ENCODE measurements at places on chromosomes 16 and 17.
A peak's percentile ranks its signal among the peaks of the same experiment; 100 is the strongest.

DNA sequence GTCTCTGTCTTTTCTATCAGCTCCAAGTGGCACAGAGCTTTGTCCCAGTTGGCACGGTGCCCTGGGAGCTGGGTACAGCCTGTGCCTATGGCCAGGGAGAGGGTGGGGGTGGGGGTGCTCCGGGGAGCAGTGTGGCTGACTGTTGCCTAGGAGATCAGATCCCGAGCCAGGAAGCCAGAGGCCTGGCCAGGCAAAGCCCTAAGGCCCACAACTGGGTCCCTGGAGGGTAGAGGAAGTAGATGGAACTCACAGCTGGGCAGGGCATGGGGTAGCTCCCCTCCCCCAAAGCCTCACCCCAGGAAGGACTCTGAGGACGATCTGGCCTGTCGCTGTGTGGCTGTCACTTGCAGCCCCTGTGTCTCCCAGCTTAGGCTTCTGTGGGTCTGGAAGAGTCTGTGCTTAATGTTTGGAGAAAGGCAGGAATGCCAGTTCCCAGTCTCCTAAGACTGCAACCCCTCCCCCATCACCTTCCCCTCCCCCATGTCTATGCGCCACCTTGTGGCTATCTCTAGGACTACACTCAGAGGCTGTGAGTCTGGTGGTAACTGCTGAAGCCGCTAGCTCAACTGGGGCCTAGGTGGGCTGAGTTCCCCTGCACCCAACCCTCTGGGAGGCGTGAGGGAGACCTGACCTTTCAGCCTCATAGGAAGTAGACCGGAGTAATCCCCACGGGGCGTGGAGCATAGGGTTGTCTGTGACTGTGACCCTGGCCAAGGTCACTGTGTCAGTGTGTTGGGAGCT is 12.6 kb downstream of the THRA start:
- DNase-seq: peak; percentile 58

GRCh38 chr17:77961741-77962140 is 3.2 kb downstream of the TNRC6C start:
- no peak for DNase-seq

DNA sequence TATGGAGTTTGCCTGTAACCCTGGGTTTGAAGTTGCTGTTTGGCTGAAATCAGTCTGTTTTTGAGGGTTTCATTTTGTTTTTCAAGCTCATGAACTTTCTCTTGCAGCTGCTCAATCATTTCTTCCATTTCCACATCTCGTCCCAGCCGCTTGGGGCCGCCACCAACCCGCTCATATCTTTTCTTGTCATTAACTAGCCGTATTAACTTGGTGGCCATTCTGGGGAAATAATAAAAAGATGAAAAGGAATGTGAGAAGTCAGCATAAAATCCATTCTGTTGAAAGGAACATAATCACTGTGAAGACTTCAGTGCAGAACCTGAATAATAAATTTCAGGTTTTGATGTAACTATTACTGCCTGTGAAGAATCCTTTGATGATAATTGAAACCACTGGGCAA is 11.5 kb downstream of the RPGRIP1L start:
- DNase-seq: no peak

- no peak for DNase-seq
Measured at GRCh38 chr17:34713687-34714086, 134.3 kb downstream of the TMEM132E start.

- no peak for DNase-seq
Measured at GRCh38 chr17:35791681-35792350, 3.6 kb downstream of the MMP28 start.

DNA sequence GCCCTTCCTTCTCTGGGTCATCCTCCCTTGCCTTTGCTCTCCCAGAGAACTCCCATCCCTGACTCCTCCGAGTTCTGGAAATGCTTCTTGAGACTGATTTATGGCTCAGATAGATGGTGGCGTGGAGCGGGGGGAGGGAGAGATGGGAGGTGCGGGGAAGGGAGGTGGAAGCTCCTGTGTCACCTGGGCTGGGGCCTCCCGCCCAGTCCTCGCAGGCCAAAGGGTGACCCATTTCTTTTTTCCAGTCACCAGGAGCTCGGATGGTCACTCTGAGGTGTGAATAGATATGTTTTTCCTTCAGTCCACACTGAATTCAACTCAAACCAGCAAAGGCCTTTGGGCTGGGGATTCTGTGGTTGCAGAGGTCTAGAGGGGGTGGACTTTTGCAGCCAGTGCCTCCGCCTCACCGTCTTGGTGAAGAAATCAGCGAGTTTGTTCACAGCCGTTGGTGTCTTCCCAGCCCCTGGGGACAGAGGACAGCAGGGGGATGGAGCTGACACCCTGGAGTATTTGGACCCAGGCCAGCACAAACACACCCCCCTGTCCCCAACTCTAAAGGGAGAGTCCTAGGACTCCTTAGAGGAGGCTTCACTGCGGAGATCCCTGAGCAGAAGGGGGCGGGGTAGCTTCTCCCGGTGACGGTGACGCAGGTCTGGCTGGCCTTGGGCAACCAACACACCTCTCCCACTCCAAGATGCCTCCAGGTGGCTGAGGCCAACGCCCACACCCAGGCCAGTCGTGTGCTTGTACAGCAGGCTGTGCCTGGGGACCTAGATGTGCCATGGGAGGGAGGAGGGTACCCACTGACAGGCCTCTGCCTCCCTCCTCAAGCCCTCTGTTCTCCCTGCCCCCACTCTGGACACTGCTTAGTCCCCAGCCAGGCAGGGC is 80.6 kb downstream of the AMFR start:
- DNase-seq: no peak

- DNase-seq: no peak
Measured at GRCh38 chr16:82713778-82714177, 87.0 kb downstream of the CDH13 start.

- DNase-seq: no peak
Measured at GRCh38 chr17:12955521-12955920, 62.3 kb downstream of the ELAC2 start.

DNA sequence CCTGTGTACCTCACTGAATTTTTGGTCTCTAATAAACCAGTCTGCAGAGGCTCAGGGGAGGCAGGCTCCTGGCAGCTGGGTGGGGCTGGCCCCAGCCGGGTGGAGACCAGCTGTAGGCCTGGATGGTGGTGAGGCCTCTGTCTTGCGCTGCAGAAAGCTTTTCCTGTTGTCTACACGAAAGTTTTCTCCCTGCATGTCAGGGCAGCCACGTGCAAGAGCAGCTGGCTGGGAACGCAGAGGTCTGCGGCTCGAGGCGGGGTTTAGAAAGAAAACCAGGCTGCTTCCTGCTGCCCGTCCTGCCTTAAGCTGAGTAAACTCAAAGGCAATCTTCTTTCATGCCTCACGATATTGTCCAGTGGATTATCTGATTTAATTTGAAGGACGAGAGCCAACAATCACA is 2.4 kb downstream of the SERPINF1 start:
- peak; percentile 27 for DNase-seq

GRCh38 chr16:15635926-15636325 is 7.0 kb downstream of the MARF1 start:
- DNase-seq: no peak

DNA sequence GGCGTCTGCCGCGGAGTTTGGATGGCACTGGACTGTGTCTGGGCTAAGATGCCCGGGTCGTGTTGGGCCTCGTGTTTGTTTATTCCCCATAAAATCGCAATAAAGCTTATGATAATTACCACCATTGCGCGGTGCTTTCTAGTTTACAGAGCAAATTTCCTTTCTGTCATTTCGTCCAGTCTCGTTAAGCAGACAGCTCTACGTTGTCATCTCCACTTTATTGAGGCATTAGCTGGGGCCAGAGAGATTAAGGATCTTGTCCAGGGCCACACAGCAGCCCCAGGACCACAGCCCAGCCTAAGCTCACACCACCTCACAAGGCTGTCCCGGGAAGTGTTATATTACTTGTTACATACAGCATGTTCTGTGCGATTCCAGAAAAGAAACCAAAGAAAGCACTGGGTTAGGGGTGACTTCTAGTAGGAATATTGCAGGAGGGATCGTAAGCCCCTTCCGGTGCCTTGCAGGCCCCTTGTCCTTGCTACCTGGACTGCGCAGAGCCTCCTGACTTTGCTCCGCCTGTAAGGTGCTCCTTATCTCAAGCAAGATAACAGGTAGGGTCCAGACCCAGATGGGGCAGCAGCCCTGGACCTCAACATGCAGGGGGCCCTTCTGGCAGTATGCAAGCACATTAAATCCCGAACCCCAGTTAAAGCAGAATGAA is 6.3 kb downstream of the NOS2 start:
- no peak for DNase-seq

GRCh38 chr16:12324152-12324551 is 347.6 kb downstream of the SNX29 start:
- DNase-seq: no peak

DNA sequence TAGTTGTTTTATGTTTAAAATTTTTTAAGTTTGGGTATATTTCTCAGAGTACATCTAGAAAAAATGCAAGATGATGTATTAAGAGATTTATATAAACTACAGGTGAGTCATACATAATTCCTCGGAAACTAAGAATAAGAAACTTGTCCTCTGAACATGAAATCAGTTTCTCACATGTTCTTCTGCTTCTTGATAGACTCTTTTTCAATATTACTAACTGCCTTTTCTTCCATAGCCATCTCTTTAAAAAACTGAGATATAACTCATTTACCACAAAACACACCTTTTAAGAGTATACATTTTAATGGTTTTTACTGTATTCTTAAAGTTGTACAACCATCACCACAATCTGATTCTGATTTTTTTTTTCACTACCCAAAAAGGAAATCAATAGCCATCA is 238.4 kb upstream of the AXIN2 start:
- DNase-seq: no peak

DNA sequence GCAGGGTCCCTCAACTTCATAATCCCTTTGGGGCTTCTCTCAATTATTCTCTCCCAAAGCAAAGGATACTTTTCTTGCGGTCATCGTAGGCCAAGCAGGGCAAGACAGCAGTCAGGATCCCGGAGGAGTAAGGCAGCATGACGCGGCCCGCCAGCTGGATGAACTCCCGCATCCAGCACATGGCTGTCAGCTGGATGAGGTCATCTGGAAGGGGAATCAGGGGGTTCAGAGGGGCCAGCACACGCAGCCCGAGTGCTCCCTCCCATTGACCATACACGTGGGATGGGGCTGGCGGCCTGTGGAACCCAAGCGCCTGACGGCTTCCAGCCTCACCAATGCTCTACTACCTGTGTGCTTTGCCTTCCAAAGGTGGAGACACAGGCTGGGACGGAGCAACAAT is 19.2 kb downstream of the VAC14 start:
- DNase-seq: no peak

GRCh38 chr17:80891397-80892018 is 100.1 kb upstream of the CHMP6 start:
- DNase-seq: peak; percentile 85

DNA sequence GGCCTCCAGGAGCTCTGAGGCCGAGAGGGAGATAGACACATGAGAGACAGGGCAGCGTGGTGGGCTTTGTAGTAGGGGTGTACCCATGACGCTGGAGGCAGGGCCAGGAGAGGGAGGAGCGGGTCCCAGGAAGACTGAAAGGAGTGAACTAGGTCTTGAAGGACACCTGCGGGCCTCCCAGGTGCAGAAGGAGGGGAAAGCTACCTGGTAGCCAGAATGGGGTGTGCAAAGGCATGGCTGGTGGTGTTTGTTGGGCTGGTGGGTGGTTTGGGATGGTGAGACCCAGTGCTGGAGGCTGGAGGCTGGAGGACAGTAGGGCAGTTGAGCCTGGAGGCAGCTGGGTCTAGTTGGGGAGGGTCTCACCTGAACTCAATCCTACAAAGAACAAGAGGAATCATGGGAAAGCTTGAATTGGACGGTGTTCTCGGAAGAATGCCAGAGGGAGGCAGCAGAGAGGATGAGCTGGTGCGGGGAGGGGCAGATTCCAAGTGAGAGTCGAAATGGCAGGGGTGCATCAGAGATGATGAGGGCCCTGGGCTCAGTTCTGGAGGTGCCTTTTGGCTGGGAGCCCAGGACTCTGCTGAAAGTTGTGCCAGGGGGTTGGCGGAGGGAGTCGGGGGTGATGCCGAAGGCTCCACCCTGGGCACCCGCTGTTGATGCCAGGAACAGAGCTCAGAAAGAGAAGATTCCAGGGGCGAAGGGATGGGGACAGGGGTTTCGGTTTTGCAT is 21.2 kb downstream of the C1QTNF1 start:
- no peak for DNase-seq

DNA sequence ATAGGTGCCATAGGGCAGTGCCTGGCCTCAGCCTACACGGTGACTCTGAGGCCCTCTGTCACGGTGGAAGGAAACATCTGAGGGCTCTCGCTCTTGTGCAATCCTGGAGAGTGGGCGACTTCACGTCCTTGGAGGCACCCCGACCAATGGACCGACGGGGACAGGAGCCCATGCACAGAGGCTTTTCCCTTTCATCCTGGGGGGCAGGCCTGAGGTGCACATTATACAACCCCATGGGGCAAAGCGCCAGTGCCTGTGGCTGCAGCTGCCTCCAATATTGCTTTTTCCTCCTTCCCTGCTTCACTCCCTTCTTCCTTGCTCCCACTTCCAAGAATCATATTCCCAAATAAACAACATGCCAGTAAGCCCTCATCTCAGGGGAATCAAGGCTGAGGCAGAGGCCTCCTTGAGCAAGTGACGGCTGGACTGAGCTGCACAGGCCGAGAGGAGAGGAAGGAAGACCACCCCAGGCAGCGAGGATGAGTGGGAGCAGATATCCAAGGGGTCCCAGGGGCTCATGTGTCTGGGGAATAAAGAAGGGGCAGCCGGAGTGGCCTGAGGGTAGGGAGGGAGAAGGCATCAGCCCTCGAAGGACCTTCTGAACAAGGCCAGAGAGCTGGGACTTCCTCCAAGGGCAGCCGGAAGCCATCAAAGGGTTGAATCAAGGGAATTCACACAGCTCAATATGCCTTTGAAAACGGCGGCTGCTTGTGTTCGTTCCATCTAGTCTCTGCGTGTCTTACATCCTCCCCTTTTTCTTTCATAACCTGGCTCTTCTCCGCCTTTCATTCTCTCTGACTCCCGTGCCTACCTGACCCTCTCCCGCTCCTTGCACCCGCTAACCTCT is 42.6 kb upstream of the RPL38 start:
- no peak for DNase-seq

DNA sequence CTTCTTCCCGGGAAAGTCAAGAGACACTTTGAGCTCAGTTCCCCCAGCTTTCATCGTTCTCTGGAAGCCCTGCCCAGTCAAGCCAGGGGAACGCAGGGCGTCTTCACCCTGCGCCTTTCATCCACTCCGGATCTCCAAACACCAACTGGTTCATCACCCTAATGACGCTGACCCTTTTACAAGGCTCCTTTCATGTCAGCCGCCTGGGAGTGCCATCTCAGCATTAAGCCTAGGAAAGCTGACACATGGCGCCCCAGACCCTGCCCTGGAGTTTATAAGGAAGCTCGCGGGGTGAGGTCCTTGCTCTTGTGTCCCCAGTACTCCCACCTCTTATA is 594 bp upstream of the DNAJC7 start:
- DNase-seq: no peak

- DNase-seq: no peak
Measured at GRCh38 chr17:79183293-79184158, 108.9 kb downstream of the ENGASE start.

- DNase-seq: no peak
Measured at GRCh38 chr16:83552228-83552627, 255.6 kb upstream of the HSBP1 start.

DNA sequence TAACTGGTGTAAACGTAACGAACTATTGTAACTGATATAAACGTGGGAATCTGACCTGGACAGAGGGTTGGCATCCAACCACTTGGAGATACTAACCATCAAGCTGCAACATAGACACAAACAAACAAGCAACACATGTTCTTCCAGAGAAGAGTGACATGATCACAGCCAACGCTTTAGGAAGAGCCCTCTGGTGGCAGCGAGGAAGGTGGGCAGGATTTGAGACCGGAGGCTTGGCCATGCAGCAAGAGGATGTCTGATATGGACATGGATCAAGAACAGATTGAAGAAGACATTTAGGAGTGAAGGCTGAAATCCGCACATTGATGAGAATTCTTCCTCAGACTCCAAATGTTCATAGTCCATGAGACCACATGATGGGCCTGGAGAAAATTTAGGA is 40.3 kb upstream of the TNRC6A start:
- no peak for DNase-seq

Data from AML-193 (cell line).